ENCODE measurements at places on chromosomes 3 and 15.

- no peak for DNase-seq
Observed at GRCh38 chr3:11914651-11915050, 68.0 kb upstream of the TAMM41 start.

DNA sequence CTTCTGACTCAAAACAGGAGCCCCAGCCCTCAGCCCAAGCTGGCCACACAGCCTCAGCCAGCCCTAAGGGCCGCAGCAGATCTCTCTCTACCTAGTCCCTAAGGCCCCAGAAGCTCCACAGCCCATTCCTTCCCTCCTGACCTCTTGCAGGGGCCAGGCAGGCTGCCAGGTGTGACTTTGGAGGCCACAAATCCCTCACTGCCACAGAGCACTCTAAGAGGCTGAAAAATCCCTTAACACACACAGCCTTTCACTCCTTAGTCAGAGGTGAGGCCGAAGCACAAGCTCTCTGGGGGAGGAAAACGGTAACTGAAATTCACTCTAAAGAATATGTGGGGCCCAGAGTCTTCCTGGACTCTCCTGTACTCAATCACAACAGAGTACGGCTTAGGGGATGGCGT is 23.3 kb downstream of the LRRC2 start:
- no peak for DNase-seq

DNA sequence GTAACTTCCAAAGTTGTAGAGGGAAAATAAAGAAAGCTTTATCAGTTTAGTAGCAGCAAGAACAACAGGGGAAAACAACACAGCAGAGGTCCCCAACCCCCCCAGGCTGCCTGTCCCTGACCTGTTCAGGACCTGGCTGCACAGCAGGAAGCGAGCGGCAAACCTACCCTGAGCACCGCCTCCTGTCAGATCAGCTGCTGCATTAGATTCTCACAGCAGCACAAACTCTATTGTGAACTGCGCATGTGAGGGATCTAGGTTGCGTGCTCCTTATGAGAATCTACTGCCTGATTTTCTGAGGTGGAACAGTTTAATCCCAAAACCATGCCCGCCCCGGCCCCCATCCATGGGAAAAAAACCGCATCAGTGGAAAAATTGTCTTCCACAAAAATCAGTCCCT is 40.3 kb downstream of the USP50 start:
- DNase-seq: no peak

GRCh38 chr15:100682468-100682867 is 80.1 kb downstream of the ASB7 start:
- no peak for DNase-seq

- DNase-seq: no peak
Observed at GRCh38 chr3:72031581-72031980, 246.6 kb upstream of the PROK2 start.

GRCh38 chr3:4458961-4459360 is 8.1 kb downstream of the SUMF1 start:
- no peak for DNase-seq

DNA sequence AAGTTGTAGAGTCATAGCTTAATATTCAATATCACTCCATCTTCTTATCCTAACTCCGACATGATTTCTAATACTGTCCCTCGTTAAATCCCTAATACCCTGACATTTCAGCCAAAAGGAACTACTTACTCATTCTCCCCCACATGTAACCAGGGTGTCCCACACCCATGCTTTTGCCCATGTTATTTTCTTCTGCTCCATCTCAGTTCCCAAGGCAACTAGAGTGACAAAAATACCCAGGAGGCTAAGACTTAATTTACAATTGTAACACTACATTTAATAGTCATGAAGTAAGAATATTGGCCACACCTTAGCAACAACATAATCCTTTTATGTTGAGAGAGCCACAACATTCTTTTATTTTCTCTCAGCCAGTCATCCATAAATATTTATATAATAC is 248.5 kb upstream of the TGFBR2 start:
- DNase-seq: no peak

DNA sequence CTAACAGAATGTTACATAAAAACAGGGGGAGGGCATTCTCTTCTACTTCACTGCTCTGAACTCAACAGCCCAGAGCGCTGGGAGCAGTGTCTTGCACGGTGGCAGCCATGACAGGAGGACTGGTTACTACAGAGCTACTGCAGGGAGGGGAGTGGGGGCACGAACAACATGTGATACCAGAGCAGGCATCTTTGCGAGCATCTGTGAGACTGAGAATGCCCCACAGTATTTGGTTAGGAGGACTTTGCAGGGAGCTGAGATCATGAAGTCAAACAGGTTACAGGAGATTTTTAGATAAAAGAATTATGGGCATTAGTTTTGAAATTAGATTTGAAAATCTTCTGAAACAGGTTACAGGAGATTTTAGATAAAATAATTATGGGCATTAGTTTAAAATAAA is 58.8 kb upstream of the GOLGA8B start:
- DNase-seq: no peak

Measured in GM12864 (cell line).